IMR-90 (cell line): ENCODE measurements at places on chromosomes 4 and X.

GRCh38 chr4:72564184-72564583, 4.8 kb downstream of the ADAMTS3 start:
- peak; percentile 54 for DNase-seq

- peak; percentile 40 for DNase-seq
These were observed 2.4 kb upstream of the PCDH10 start for GRCh38 chr4:133146574-133147241.

DNA sequence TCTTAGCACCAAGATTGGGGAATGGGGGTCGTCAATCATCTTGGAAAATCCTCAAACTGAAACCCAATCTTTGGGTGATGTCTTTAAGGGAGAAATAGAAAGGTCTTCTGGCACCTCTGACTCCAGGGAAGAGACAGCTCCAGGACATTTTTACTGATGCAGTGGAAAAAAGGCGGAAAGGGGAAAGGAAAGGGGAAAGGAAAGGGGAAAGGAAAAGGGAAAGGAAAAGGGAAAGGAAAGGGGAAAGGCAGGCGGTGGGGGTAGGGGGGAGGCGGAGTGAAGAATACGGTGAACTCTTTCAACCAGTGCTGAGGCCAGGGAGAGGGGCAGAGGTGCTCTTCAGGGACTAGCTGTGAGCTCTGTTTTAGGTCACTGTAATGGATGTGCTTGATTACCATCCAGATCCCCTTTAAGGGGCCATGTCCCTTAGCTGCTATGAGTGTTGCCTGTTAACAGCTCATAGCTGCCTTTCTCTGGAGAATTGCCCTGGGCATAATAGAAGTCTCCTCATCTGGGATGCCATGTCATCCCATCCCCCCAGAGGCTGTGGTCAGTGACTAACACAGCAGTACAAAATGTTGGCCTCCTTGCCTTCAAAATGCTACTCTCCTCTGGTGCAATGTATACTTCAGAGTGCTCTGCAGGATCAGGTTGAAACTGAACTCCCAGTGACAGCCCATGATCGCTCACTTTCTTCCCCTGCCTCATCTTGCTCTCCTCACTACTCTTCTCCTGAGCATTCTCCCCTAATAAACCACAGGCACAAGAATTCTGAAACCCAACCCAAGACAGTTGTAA, 92.4 kb upstream of the AP1S2 start:
- peak; percentile 86 for DNase-seq

GRCh38 chr4:100095729-100096595, 94.3 kb downstream of the DDIT4L start:
- peak; percentile 77 for DNase-seq

DNA sequence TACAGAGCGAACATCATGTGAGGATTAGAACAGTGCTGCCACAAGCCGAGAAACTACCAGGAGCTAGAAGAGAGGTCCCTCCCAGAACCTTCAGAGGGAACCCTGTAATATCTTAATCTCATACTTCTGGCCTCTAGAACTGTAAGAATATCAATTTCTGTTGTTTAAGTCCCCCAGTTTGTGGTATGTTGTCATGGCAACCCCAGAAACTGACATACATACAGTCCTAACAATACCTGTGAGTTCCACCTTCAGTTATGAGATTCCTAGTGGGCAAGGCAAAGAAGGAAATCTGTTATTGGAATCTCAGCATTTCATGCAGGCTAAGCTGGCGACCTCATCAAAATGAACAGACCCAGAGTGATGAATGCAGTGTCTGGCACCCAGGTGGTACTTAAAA, 42.5 kb downstream of the ZBTB49 start:
- DNase-seq: no peak

DNA sequence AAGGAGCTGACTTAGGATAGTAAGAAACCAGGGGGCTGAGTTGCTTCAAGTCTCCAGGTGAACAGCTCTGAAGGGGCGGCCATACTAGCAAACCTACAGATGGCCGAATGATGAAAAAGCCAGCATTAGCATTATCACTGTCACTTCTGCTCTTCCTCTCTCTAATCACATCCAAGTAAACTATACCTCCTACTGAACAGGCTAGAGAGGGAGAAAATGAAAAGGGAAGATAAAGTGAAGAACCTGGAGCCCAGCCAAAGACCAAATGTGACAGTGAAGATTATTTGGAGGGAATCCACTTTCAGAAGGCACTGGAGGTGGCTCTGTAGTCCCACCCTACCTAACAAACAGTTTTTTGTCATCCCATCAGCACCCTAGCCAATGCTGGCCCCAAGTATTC, 50.4 kb upstream of the PRPS1 start:
- no peak for DNase-seq

DNA sequence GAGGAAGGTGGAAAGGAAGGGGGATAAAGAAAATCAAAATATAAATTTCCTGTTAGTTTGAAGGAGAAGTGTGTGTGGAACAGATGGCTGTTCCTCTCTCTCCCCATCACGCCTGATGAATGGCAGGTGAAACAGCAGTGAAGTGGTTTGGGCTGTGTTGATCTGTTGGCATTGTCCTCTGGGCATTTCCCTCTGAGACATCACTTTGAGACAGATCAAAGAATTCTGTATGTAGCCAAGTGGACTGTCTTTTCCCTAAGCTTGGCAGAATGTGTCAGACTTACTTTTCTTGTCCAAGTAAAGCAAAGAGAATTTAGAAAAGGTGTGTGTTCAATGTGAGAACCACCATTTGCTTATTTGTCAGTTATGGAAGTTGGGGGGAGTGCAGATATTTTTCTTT, 47.5 kb downstream of the SEPTIN11 start:
- DNase-seq: no peak

GRCh38 chrX:1851527-1851926, 236.7 kb downstream of the ASMT start:
- no peak for DNase-seq

- no peak for DNase-seq
These were observed 46.3 kb upstream of the MAGEC3 start for GRCh38 chrX:141791856-141792255.

- peak; percentile 50 for DNase-seq
These were observed 36.6 kb downstream of the IRF2 start for GRCh38 chr4:184437565-184438265.

- DNase-seq: no peak
These were observed 225.2 kb upstream of the LEF1 start for GRCh38 chr4:108393890-108394472.

- DNase-seq: no peak
These were observed 8.5 kb upstream of the GRIA3 start for GRCh38 chrX:123175366-123176122.

- DNase-seq: no peak
These were observed 2266.1 kb downstream of the PCDH7 start for GRCh38 chr4:32986236-32986635.

- DNase-seq: no peak
These were observed 33.7 kb upstream of the WDR17 start for GRCh38 chr4:176031922-176032321.

DNA sequence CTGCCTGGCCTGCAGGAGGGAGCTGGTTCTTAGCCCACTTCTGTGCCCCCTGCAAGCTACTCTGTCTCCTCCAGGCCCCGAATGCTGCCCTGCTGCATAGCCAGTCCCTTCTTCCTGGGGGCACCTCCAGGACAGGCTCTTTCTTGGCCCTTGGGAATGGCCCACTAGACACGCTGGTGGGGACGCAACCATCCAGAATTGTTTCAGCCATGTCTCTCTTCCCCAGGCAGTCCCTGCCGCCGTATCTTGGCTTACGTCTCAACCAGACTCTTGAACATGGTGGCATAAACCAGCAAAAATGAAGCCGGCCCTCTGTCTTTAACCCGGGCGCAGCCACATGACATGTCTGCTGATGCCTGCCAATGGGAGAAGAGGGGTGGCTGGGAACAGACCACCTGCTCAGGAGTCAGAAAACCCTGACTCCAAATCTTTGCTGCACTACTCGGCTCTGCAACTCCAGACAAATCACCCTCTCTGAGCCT, 9.0 kb downstream of the LRPAP1 start:
- no peak for DNase-seq

GRCh38 chr4:111208970-111209369, 586.1 kb upstream of the PITX2 start:
- DNase-seq: no peak

DNA sequence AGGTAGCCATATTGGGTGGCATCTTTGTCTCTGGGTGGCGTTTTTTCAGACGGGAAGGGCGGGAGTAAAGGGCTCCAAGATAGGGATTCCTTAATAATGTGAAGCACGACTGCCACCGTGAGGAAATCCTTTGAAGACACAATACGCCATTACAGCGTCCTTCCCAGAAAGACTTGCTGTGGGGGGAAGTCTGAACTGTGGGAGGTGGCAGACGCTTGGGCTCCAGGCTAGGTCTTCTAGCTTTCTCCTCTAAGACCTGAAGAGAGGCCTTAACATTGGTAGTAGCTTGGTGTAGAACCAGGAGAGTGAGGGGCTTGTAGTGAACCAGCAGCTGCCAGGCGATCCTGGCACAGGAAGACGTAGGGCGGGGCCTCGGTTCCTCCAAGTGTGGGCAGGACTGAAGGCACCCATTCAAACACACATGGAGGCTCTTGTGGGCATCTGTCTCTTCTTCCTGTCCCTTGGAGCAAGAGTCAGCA, 197.3 kb downstream of the OR13H1 start:
- DNase-seq: peak; percentile 81
